ENCODE measurements at places on chromosomes 6 and 20. TPM values are rescaled to one million over a fixed set of nuclear protein-coding genes. Genes with fewer than 3 reads are reported as not detected.

Gene C6orf15
- not detected for total RNA-seq

Gene TCP11
- total RNA-seq = not detected

Gene TNNC2
- not detected for total RNA-seq

Gene TMEM74B
- total RNA-seq = 0.95 TPM

Gene GPR6
- total RNA-seq = not detected

GRCh38 chr6:4599924-4600323 lies 176.3 kb upstream of the CDYL start:
- no peak for DNase-seq

DNA sequence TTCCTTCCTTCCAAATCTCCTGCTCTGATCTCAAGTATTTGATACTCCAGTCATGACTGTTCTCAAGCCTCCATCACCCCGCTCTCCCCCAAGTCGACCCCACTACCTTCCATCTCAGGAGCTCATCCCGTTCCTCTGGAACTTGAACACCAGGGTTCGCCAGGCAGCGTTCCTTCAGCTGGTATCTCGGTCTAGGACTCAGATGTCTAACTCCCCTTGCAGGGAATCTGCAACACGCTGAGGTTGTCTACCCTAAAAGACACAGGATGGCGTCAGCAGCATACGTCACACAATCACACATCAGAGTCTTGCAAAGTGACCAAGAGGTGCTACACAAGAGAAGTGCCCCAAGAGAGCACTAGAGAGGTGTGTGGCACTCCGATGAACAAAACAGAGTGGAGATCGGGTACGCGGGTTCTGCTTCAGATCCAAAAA lies 706 bp downstream of the ZNF184 start:
- DNase-seq = no peak

DNA sequence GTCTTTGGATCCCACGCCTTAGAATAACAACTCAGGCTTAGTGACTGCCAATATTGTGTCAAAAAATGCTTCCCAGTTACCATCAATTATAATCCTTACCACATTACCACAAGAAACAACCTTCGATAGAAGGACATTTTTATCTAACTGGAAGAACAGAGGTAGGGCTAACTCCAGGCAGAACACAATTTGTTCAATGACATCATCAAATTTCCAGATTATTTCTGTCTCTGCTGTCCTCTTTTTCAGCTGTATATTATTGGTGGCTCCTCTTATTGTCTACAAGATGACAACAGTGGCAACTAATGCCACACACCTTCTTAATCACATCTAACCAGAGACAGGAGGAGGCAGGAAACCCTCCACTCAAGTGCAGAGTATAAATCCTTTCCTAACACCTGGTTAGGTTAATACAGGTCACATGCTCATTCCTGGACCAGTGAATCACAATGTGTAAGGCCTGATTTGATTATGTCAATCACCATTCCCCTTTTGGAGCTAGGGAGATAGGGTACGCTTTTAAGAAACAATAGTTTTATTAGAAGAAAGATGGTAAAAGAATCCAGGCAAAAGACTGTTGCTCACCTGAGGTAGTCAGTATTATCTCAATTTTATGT lies 18.0 kb downstream of the KHDC1L start:
- no peak for DNase-seq

GRCh38 chr6:28791002-28791383 lies 132.8 kb downstream of the TRIM27 start:
- DNase-seq = no peak

All from esophagus squamous epithelium (tissue), 5 donors.